ENCODE measurements at places on chromosomes 6 and 20. TPM values are rescaled to one million over a fixed set of nuclear protein-coding genes. Genes with fewer than 3 reads are reported as not detected.

DNA sequence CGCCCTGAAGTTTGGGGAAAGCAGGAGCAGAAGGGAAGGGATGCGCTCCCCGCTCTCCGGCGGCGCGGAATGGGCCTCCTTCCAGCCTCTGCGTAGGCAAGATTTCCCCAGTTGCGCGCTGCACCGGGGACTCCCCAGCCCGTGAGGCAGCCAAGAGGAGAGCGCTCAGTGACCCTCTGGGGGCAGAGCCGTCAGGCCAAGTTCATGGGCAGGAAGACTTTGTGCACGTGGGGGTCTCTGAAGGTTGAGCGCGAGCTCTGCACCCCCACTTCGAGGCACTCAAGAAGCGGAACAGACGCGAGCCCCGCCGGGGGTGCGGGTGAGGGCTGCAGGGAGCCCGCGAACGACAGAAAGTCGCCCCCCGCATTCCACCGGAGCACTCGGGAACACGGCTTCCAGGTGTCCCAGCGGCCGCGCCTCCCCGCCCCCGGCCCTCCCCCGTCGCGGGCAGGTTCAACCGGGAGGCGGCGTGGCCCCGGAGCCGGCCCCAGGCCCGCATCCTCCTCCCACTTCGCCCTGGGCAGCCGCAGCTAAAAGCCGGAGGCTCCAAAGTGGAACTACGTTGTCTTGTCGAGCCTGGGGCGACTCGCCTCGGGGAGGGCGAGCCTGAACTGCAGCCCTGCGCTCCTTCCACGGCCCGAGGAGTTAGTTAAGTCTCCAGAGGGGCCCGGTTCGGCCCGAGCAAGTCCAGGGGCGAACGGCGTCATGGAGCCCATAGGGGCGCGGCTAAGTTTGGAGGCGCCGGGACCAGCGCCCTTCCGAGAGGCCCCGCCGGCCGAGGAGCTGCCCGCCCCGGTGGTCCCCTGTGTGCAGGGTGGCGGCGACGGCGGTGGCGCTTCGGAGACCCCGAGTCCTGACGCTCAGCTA is at the start of gene PPP1R3G:
PPP1R3G (plus strand) TSS at position 561 of the 867 bp plus-strand sequence; CDS start at position 706, 145 bp downstream.
- peak within 1 kb of the TSS; percentile 82 for H3K4me3 ChIP-seq
- no peak for DNase-seq
- peaks cover 14% of the 10 kb centered on the region for H3K4me1 ChIP-seq
- H3K27me3 ChIP-seq = no peaks in the 10 kb centered on the region
- no peaks in the 10 kb centered on the region for H3K36me3 ChIP-seq

Gene SLC17A3
- total RNA-seq = not detected

DNA sequence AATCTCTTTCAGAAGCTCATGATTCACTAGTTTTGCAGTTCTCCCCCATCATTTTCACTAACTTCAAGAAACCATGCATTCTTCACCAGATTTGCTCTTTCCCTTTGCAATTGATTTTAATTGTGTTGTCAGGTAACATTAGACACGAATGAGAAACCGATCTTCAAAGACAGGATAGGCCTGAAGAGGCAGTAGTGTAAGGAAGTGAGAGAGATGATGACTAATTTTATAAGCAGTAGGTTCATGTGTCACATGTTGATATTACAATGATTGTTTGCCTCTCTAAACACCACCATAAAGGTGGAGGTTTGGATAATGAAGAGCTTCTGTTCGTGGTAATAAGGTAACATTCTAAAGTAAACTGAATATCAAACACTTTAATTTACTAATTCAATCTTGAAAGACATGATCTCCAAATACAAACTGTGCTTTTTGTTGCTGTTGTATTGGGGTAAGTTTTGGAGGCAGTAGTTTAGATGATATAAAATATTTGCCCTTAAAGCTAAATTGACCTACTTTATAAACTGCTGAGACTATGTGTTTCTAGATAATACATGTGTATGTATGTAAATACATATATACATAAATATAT is 207.2 kb downstream of the PHACTR1 start:
- no peaks in the 10 kb centered on the region for H3K4me1 ChIP-seq
- DNase-seq = no peak
- H3K27me3 ChIP-seq = peaks cover 24% of the 10 kb centered on the region

DNA sequence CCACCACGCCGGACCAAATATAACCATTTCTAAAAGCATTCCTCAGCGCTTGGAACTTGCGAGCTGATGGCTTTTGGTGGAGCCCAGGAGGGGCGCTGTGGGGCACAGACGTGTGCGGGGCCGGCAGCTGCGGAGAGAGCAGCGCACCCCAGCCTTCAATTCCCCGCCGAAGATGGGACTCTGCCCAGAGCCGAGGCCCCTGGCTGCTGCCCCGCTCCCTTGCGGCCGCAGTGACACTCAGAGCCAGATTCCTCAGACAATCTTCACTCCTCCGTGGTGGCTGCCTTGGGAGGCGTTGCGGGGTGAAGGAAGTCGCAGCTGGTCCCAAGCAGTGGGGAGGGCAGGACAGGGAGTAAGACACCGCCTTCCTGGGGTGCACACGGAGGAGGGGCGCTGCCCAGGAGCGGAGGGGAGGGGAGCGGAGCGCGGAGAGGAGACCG is 87.7 kb downstream of the TMEM242 start:
- H3K27ac ChIP-seq = peak overlapping the region; percentile 43
- peak overlapping the region; percentile 77 for H3K4me3 ChIP-seq
- H3K27me3 ChIP-seq = peaks cover 7% of the 10 kb centered on the region
- H3K4me1 ChIP-seq = peaks cover 15% of the 10 kb centered on the region
- DNase-seq = no peak

DNA sequence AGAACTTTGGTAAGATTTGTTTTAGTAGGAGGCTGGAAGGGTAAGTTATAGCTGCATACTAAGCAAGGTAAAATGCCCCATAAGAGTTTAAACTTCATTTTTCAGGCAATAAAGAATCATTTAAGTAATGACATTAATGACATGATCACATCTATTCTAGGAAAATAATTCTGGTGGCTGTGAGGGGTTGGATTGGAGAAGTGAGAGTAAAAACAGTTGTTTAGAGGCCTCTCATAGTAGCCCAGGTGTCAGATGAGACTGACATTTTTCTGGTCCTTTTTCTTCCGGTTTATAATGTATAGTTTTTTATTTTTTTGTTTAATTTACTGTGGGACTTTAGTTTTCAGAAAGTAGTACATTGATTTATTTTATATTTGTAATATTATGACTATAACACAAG is 40.8 kb downstream of the ITCH start:
- DNase-seq = no peak
- no peaks in the 10 kb centered on the region for H3K27me3 ChIP-seq
- no peak overlapping the region for H3K4me3 ChIP-seq

Gene RNF182
- total RNA-seq = 5.3 TPM

DNA sequence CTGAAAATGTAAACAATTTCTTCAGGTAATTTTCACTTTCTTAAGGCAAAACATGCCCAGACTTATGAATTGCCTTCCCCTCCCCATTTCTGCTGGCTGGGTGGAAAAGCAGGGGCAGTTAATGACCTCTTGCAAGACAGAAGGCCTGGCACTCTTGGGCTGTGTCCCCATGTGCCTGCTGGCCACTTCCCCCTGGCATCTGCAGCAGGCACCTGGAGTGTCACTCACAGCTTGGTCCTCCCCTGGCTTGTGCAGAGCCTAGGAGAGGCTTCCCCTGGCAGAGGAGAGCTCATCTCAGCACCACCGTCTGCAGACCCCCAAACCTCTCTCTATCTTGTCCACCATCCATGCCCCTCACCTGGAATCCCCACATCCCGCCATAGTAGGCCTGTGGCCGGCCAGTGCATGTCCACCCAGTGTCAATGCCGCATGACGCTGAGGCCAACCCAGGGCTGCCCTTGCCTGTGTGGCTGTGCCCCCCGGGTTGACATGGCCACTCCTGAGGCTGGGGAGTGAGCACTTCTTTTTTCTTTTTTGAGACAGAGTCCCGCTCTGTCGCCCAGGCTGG is 83.5 kb upstream of the SLC22A23 start:
- H3K4me1 ChIP-seq = no peaks in the 10 kb centered on the region
- no peak for DNase-seq
- no peaks in the 10 kb centered on the region for H3K27me3 ChIP-seq
- peaks cover 2% of the 10 kb centered on the region for H3K36me3 ChIP-seq

- H3K4me3 ChIP-seq = no peak overlapping the region
- H3K27me3 ChIP-seq = peaks cover 9% of the 10 kb centered on the region
- H3K27ac ChIP-seq = peak overlapping the region; percentile 3
- H3K36me3 ChIP-seq = peaks cover 4% of the 10 kb centered on the region
- peaks cover 6% of the 10 kb centered on the region for H3K4me1 ChIP-seq
- DNase-seq = no peak
Measured at GRCh38 chr6:156659822-156660198, 117.4 kb upstream of the ARID1B start.

GRCh38 chr20:63228806-63229205 is 6.9 kb upstream of the BIRC7 start:
- no peaks in the 10 kb centered on the region for H3K27me3 ChIP-seq
- H3K4me3 ChIP-seq = no peak overlapping the region
- no peak overlapping the region for H3K27ac ChIP-seq

Gene CAPN11
- not detected for total RNA-seq

DNA sequence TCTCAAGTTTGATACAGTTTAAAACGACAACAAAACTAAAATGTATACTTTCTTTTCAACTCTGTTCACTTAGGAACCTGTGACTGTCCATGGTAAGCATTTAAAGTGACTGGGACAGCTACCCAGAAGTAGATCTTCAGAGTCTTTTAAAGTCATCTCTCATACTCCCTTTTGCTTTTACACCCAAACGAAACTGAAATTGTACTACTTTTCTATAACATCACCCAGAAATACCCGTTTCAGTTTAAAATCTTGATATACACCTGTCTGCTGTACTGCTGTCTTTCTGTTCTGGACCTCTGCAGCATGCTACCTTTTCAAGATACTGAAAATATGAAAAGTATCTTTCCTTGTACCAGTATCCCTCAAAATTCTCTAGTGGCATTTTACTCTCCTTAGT is 170.4 kb upstream of the THEMIS start:
- no peak overlapping the region for H3K4me3 ChIP-seq
- DNase-seq = no peak
- peaks cover 3% of the 10 kb centered on the region for H3K36me3 ChIP-seq
- H3K27ac ChIP-seq = no peak overlapping the region

Data from chondrocyte (in vitro differentiated cells).